ENCODE measurements at places on chromosomes 12 and 14. TPM values are rescaled to one million over a fixed set of nuclear protein-coding genes. Genes with fewer than 3 reads are reported as not detected.

The RERG gene
- not detected for polyA plus RNA-seq

The RD3L gene
- not detected for polyA plus RNA-seq

The ESPL1 gene
- polyA plus RNA-seq: not detected

DNA sequence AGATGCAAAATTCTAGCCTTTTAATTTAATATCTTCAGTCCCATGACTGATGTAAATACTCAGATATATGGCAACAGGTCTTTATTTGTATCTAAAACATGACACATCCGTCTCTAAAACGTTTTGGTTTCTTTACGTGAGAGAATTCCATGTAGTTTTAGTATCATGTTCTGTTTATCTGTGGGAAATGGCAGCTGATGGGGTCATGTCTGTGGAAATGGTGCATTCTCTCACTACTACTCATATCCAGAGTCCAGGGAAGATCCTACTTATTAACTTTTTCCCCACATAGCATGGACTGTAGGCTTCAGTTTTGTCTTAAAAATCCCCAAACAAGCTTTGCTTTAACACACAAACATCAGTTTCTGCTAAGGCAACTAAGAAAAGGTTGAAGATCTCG is 53.8 kb downstream of the SPTLC2 start:
- H3K4me3 ChIP-seq: no peak overlapping the region
- H3K4me1 ChIP-seq: no peaks in the 10 kb centered on the region
- H3K36me3 ChIP-seq: peaks cover 18% of the 10 kb centered on the region
- no peak for DNase-seq
- H3K27ac ChIP-seq: no peak overlapping the region
- H3K27me3 ChIP-seq: no peaks in the 10 kb centered on the region

DNA sequence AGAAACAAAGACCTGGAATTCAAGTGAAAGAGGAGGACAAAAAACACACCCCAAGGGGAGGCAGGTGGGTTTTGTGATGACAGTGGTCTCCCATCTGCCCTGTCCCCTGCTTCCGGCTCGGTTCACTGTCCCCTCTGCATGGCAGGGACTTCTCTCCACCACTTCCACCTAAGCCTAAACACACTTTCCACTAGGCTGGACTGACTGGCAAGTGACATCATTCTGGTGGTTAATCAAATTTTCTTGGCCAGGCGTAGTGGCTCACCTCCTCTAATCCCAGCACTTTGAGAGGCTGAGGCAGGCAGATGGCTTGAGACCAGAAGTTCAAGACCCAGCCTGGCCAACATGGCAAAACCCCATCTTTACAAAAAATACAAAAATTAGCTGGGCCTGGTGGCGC is 11.9 kb downstream of the PLEKHG6 start:
- H3K4me3 ChIP-seq: no peak overlapping the region
- no peak for DNase-seq
- H3K36me3 ChIP-seq: no peaks in the 10 kb centered on the region
- H3K27ac ChIP-seq: no peak overlapping the region
- no peaks in the 10 kb centered on the region for H3K27me3 ChIP-seq

DNA sequence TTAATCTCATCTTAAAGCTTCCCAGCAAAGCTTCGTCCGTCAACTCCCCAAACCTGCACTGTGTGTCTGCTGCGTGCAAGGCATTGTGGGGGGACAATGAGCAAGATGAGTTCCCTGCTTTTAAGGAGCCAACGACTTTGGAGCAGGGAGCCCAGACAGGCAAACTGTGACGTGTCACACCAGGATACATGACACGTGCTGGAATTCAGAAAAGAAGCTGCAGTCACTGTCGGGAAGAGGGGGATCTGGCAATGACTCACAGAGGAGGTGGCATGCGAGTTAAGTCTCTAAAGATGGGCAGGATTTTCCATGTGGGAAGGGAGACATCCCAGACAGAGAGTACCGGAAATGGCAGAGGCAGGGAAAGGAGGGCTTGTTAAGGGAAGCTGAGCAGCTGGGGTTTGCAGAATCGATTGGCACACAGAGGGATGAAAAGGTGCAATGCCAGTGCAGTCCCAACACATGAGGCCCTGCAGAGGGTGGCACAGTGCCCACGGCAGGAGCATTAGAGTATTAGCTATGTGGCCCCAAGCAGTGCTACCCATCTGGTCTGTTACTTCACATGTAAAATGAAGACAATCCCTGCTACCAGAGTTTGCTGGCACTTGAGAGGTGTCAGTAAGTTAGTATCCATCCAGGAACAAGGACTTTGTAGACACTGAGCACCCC is 52.9 kb downstream of the SETD3 start:
- peaks cover 8% of the 10 kb centered on the region for H3K4me1 ChIP-seq
- no peak overlapping the region for H3K27ac ChIP-seq
- H3K27me3 ChIP-seq: no peaks in the 10 kb centered on the region
- no peaks in the 10 kb centered on the region for H3K36me3 ChIP-seq
- no peak overlapping the region for H3K4me3 ChIP-seq

The KRT85 gene
- polyA plus RNA-seq: not detected
